ENCODE measurements at places on chromosomes 6 and 20. TPM values are rescaled to one million over a fixed set of nuclear protein-coding genes. Genes with fewer than 3 reads are reported as not detected.

GRCh38 chr6:168293636-168294530, 25.7 kb downstream of the DACT2 start:
- no peak for DNase-seq
- no peaks in the 10 kb centered on the region for H3K4me1 ChIP-seq
- no peak overlapping the region for H3K27ac ChIP-seq
- H3K27me3 ChIP-seq = no peaks in the 10 kb centered on the region
- no peak overlapping the region for H3K4me3 ChIP-seq
- no peaks in the 10 kb centered on the region for H3K36me3 ChIP-seq

- H3K27me3 ChIP-seq = no peaks in the 10 kb centered on the region
- H3K27ac ChIP-seq = no peak overlapping the region
- H3K4me1 ChIP-seq = peaks cover 3% of the 10 kb centered on the region
- H3K36me3 ChIP-seq = peaks cover 20% of the 10 kb centered on the region
- H3K4me3 ChIP-seq = no peak overlapping the region
These were observed 32.4 kb downstream of the SLC9A8 start for GRCh38 chr20:49845060-49845459.

DNA sequence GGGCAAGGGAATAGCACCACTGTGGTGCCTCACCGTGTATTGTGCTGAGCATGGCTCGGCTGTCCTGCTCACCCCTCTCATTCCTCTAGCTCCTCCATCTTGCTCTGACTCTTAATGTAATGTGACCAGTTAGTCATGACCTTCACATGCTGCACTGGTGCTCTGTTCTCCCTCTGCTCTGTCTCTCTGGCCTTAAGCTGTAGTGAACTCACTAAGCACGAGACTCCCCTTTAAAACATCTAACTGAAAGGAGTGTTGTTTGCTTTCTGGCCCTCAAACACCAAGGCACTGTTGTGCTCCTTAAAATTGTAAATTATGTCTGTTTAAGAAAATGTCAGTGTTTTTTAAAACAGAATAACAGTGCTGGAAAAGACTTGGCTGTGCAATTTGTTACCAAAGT, 140.4 kb downstream of the HDGFL1 start:
- H3K4me3 ChIP-seq = no peak overlapping the region
- no peaks in the 10 kb centered on the region for H3K36me3 ChIP-seq
- no peaks in the 10 kb centered on the region for H3K4me1 ChIP-seq

DNA sequence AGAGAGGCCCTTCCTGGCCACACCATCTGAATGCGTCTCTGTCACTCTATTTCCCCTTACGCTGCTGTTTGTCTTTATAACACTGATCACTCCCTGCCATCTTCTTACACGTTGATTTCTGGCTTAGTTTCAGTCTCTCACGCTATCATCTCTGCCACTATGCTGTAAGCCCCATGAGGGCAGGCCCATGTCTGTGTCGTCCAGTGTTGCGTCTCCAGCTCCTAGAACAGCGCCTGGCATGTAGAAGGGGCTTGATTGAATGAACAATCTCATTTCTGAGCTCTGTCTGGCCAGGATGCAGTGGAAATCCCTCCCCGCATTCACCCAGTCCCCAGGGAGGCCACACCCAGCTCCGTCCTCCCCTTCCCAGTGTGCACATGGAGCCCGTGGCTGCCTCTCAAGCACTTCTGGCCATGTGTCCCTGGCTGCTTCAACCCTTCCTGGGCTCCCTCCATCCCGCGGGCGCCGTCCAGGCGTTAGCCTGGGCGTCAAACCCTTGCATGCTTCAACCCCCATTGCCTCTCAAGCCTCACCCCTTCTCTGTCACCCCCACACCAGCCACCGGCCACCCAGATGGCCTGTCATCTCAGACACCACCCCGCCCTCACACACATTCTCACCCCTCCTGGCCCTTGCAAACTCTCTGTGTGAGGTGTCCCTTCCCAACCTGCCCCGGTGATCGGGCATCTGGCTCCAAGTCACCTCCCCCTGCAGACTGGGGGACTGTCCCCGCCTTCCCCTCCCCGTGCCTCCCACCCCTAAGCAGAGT, 71.1 kb downstream of the SRC start:
- no peaks in the 10 kb centered on the region for H3K27me3 ChIP-seq
- no peaks in the 10 kb centered on the region for H3K36me3 ChIP-seq
- no peak overlapping the region for H3K4me3 ChIP-seq
- no peaks in the 10 kb centered on the region for H3K4me1 ChIP-seq
- no peak for DNase-seq
- H3K27ac ChIP-seq = no peak overlapping the region

Gene NOX3
- not detected for total RNA-seq

Gene BTNL2
- not detected for total RNA-seq
